ENCODE measurements at places on chromosomes 5 and 9.

DNA sequence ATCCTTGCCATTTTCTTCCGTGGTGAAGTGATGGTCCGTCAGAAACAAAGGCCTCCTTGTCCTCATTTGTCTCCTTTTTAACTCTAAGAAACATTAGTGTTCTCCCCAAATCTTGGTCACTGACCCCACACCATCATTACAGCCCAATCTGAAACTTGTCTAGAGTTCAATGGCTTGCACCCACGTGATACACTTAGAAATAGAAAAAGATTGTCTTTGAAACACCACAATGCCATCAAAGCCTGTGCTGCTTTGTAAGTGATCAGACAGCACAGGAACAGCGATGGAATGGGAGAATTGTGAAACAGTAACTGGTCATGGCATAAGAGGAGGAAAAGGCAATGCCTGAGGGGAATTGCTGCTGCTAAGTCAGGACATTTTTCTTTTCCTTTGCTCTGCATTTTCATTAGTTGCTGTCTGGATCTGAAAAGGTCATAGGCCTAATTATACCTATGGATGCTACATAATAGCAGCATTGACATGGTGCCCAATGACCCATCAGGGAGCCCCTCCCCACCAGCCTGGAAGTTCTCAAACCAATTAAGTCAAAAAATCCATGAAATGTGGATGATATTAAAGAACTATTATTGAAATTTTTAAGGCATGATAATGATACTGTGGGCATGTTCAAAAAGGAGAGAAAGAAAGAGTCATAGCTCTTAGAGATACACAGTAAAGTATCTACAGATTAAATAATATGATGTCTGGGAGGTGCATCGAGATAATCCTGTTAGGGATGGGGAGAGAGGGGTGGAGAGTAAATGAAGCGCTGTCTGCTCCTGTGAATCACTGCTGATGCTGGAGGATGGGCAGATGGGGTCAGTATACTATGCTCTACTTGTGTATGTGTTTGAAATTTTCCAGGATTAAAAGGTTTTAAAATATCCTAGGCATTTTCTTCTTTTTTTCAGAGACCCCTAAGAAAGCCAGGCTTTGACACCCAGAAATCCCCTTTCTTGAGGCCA is 83.6 kb downstream of the ENC1 start:
- no peak for DNase-seq

DNA sequence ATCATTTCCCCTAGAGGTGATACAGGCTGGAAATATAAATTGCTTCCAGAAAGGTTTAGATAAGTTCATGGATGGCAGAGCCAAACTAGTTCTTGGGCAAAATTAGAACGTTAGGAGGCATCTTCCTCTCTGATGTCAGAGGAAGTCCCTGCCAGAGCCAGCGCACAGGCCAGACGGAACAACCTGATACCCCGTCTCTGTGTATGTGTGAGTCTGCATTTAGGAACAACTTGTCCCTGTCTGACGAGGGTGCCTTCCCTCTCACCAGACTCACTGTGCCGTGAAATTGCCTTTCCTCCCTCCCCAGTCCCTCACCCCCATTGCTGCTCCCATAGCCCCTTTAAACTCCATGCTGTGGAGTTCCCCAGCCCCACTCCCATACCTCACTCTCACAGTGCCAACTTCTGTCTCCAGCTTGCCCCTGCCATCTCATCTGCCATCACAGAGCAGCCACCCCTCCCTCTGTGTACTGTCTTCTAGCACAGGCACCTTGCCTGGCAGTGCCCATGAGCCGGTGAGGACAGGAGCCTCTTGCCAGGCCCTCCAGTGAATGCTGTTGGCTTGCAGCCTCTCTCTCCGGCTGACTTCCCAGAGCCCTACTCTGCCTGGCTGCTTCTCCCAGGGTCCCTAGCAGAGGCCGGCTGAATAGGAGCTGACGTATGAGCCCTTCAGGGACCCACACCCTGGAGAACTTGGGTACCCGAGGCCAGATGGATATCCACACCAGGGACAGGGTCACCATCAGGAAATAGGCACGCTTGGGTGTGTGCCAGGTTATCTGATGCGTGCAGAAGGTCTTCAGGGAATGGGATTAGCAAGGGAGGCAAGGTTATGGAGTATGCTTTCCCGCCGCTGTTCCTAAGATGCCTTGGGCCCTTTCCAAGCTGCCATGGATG is 26.7 kb downstream of the UNC5A start:
- DNase-seq: no peak

- DNase-seq: no peak
Observed at GRCh38 chr5:41519801-41520200, 9.4 kb upstream of the PLCXD3 start.

DNA sequence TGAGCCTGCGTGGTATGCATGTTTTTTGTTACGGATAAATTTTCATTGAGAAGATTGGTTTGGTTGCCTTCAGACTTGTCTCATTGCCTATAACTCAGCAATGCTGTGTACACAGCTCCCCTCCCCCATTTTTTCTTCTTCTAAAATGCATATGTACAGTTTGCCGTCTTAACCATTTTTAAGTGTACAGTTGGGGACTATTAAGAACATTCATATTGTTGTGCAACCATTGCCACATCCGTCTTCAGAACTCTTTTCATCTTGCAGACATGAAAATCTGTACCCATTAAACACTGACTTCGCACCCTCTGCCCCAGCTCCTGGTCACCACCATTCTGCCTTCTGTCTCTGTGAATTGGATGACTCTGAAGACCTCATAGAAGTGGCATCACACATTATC is 6.2 kb downstream of the EXOC3 start:
- DNase-seq: no peak

GRCh38 chr5:28516722-28517121 is 1478.3 kb upstream of the CDH9 start:
- no peak for DNase-seq

- no peak for DNase-seq
Observed at GRCh38 chr5:78811121-78811817, 162.7 kb upstream of the LHFPL2 start.
